AML-193 (cell line): ENCODE measurements at places on chromosomes 11 and 22.

GRCh38 chr11:13010749-13011465 lies 1.8 kb downstream of the RASSF10 start:
- DNase-seq: no peak

DNA sequence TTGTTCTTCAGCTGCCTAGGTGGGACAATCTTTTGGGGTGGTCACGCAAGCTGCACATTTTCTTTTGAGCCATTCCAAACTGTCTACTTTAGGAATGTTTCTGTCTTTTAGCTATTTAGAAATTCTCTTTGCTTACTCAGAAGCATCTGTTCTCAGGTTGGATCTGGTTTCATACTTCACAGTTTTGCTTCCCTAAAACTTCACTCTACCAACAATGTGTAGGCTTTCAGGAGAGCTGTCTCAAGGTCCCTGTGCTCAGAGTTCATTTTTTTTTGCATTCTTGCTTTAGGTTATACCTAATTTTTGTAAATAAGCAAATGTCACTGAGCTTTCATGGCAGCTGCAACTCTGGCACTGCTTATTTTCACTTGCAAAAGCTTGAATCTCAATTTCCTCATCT lies 36.7 kb downstream of the CCDC90B start:
- DNase-seq: no peak

DNA sequence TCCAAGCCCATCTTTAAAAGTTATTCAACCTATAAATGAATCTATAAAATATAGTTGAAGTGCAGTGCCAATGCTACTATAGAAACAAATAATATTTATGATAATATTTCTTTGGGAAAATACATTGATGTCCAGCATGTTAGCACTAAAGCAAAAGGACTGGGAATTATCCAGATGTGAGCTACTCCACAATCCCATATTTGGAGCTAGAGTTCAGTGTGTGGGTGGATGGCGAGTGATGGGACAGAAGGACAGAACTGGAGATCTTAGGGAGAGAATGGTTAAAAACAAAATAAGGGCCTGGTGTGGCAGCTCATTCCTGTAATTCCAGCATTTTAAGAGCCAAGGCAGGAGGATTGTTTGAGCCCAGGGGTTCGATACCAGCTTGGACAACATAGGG lies 216.8 kb downstream of the TMEM135 start:
- no peak for DNase-seq

- DNase-seq: no peak
Observed at GRCh38 chr22:48887394-48888332, 940.0 kb downstream of the BRD1 start.

GRCh38 chr11:61120099-61120705 lies 17.9 kb downstream of the CD5 start:
- no peak for DNase-seq

- DNase-seq: no peak
Observed at GRCh38 chr11:131691181-131692041, 321.0 kb downstream of the NTM start.

DNA sequence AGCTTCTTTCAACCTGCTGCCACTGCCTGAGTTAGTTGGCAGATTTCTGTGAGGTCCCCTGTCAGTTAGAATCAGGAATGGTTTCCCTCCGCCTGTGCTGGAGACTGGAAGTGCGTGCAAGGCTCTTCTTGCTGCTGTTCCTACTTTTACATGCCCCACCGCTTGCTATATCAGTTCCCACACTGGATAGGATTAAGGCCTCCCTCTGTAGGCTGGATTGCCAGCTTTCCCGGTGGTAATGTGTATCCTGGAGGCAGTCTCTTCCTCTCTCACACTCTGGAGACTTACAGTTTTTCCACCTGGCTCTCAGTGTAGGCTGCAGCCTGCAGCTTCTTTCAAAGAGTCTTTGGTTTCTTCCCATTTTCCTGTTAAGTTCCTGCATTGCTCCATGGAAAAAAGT lies 66.5 kb downstream of the ARHGAP42 start:
- DNase-seq: no peak

GRCh38 chr11:46801694-46802470 lies 44.2 kb downstream of the CKAP5 start:
- no peak for DNase-seq

DNA sequence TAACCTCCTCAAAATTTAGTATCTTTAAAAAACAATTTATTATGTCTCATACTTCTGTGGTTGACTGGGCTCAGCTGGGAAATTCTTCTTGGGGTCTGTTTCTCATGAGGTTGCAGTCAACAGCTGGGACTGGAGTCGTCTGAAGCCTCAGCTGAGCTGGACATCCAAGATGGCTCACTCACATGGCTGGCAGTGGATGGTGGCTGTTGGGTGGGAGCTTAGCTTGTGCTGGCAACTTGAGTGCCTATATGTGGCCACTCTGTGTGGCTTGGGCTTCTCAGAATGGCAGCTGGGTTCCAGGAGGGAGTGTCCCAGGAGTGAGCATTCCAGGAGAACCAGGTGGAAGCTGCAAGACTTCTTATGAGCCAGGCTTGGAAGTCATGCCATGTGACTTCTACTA lies 13.2 kb downstream of the THY1 start:
- no peak for DNase-seq

GRCh38 chr22:30115705-30116104 lies 35.4 kb downstream of the HORMAD2 start:
- no peak for DNase-seq

DNA sequence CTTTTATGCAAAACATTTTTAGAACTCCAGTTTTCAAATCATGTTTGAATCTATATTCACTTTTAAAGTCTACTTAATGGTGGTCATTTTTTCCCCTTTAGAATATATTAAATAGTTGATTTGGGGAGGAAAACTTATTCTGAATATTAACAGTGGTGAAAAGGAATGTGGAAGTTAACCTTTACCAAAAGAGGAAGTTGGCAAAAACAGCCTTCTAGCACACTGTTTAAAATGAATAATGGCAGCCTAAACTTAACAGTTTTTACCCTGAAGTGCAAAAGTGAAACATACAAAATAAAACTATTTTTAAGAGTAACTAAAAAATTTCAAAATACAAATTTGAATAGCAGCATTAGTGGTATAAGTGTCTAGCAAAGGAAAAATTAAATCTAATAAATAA lies 86.4 kb downstream of the GRK3 start:
- DNase-seq: peak; percentile 61

GRCh38 chr11:116510886-116511650 lies 261.7 kb downstream of the BUD13 start:
- DNase-seq: no peak

- DNase-seq: no peak
Observed at GRCh38 chr22:42277232-42277753, 6.8 kb upstream of the TCF20 start.

DNA sequence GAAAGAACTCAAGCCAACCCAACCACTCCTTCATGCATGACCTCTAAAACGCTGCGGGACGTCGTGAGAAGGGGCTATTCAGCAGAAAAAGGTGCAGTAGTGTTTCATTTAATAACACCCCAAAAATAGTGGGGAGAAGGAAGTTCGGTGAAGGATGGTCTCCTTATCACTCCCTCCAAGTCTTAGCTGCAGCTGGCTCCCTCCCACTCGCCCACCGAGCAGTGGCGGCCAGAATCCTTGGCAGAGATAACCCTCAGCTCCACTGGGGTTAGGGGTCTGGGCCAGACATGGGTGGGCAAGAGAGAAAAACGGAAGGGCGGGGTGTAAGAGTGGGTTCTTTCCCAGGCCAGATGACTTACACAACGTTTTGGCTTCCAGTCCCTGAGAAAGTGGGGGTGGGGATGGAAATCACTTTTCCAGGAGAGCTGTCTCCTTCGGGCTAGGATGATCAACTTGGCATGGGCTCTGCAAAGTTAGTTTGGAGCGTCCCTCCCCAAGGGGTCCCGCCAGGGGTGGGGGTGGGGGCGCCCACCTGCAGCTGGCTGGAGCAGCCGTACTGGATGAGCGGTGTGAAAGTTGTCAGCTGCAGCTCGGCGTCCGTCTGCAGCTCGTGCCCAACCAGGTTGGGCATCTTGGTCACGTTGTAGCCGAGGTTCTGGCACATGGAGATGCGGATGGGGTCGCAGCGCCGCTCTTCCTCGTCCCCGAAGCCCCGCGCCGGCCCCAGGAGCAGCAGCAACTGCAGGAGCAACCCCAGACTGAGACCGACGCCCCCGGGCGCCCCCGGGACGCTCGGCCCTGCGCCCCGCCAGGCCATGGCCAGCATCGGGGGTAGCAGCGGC lies 705 bp downstream of the FZD4 start:
- no peak for DNase-seq

DNA sequence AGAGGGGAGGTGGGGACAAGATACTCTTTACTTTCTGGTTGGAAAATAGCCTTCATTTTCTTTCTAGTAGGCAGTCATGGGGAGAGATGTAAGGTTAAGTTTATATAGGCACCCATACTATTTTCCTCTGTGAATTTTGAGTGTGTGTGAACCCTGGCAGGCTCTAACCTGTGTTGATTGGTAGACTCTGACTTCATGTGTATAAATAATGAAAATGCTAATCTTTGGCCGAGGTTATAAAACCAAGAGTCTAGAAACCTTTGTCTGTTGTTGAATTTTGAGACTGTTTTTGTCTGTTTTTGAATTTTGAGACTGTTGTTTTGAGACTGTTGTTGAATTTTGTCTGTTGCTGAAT lies 14.0 kb downstream of the TRIM44 start:
- no peak for DNase-seq

GRCh38 chr11:57566905-57567514 lies 462 bp downstream of the UBE2L6 start:
- DNase-seq: no peak

DNA sequence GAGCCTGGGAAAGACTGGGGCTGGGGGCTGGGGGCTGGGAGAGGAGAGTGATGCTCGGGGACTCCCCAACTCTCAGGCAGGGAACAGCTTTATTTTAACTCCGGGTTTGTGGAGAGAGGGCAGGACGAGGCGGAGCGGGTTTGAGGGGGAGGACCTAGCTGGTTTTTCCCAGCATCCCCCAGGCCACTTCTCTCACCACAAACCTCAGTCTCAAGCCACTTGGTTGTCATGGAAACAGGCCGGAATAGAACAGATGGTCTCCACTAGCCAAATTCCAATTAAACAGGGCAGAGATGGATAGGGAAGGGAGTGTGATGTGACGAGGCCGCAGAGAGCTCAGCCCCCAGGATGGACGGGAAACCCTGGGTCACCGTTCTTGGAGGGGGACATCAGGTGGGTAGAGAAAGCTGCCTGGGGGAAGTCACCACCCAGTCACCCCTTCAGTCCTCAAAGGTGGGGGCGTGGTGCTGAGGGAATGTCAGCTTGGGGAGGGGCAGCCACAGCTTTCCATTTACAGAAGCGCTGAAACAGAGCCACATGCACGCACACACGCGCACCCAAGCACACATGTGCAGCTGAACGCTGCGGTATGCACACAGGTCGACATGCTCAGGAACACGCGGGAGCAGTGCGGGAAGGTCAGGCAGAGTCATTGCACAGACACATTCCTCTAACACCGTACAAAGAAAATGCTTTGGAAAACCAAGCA lies 19.2 kb downstream of the NECTIN1 start:
- DNase-seq: no peak

GRCh38 chr22:24144778-24145085 lies 36.6 kb upstream of the SUSD2 start:
- DNase-seq: no peak

DNA sequence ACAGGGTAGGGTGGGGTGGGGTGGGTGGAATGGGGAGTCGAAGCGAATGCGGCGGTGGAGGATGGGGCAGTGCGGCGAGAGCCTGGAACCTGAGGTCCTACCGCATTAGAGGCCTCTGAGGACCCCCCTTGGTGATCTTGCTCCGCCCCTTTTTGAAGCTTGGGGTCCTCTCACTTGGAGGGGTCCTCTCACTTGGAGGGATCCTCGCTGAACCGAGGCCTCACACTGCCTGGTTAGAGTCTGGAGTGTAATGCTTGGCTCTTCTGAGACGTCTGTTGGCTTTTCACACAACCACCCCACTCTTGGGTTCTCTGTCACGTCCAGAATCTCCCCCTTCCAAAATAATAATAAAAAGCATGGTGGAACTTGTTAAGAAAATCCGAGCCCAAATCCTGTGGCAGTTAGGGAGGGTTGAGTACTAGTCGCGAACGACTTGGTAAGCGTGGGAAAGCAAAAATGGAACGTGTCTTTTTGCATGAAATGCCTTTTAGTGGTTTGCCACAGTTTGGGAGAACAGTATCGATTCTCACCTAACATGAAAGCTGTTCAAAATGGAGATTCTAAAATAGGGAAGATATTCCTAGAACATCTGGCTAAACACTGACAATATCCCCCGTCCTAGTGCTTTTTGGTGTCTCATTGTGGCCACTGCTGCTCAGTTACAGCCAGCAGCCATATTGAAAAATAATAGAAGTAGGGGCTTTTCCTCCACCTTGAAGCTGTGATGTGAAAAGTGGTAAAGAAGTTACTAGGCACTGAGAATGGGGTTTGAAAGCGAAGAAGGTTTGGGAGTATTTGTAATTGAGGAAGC lies 822 bp downstream of the RBX1 start:
- no peak for DNase-seq

GRCh38 chr11:95867105-95867504 lies 56.8 kb downstream of the MTMR2 start:
- DNase-seq: no peak

DNA sequence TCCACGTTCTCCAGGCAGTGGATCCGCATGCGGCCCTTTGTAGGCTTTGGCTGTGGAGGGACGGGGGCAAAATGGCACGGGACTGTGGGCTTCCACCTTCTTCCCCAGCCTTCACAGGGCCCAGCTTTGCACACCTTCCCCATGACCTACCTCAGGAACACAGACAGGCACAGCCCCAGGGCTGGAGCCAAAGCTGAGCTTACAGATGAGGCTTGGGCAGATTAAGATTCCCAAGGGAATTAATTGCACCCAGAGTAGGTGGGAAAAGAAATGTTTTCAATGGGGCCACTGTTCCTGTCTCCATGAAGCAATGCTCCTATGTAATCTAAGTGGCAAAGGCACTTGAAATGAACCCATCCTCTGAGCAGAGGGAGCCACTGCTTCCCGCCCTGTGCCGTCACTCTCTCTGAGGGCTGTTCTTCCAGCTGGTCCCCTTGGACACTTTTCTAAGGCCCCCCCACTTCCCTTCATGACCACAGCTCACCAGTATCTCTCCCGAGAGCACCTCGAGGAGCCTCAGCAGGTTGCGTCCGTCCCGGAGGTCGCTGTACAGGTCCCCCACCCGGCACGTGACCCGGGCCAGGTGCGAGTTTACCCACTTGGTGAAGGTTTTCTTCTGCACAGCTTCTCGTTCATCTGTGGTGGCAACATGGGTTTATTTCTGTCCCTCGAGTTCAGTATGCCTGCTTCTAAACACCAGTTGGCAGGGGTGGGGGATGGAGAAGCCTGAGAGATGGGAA lies 13.5 kb downstream of the SPTBN2 start:
- DNase-seq: no peak

DNA sequence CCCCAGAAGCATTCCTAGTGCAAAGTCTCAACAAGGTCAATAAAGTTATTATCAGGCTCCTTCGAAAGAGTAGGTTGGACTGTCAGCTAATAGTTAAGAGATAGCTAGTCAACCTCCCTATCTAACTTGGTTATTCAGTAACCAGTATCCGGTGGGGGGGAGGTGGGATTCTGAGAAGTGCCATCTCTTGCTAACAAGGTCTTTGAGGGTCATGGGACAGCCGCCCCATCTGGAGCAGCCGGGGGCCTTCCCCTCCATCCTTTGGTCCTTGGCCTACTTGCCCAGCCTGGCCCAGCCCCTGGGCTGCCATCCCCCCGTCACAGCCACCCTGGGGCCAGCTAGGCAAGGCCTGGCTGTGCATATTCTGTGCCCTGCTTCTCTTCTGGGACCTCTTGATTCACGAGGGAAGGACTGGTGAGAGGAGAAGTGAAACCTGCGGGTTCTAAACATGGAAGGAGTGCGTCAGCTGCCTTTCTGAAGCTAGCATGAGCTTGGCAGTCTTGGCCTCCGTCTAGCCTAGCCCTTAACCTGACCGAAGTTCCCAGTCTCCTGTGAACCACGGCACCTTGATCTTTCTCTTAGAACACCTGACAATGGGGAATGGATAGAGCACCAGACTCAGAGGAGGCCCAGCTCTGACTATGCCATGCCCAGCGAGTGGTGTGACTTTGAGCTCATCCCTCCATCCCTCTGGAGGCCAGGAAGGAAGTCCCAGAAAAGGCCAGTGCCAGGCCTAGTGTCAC lies 9.3 kb downstream of the SLC37A2 start:
- no peak for DNase-seq
